Activated naive CD8-positive, alpha-beta T cell treated with anti-CD3 and anti-CD28 coated beads, Interleukin-2, amount 50 U/mL, for 24 hours (primary cell): ENCODE measurements at places on chromosomes 4 and X.

- DNase-seq, result no peak
These were observed 6.4 kb upstream of the SMIM9 start for GRCh38 chrX:154840856-154841255.

DNA sequence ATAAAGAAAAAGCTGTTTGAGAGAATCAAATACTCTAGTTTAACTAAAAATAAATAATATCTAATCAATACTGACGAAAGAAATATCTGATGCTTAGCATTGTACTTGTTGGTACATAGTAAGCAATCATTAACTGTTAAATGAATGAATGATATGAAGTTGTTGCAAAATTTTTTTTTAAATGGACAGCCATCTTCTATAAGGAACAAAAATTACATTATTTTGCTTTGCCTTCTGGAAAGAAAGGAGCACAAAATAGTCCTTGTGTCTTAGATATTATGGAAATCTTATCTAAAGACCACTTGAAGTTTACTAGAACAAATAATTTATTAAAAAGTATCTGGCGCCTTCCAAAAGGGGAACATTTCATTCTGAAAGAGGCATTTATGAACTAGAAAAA lies 4.5 kb downstream of the NFKB1 start:
- DNase-seq, result no peak

DNA sequence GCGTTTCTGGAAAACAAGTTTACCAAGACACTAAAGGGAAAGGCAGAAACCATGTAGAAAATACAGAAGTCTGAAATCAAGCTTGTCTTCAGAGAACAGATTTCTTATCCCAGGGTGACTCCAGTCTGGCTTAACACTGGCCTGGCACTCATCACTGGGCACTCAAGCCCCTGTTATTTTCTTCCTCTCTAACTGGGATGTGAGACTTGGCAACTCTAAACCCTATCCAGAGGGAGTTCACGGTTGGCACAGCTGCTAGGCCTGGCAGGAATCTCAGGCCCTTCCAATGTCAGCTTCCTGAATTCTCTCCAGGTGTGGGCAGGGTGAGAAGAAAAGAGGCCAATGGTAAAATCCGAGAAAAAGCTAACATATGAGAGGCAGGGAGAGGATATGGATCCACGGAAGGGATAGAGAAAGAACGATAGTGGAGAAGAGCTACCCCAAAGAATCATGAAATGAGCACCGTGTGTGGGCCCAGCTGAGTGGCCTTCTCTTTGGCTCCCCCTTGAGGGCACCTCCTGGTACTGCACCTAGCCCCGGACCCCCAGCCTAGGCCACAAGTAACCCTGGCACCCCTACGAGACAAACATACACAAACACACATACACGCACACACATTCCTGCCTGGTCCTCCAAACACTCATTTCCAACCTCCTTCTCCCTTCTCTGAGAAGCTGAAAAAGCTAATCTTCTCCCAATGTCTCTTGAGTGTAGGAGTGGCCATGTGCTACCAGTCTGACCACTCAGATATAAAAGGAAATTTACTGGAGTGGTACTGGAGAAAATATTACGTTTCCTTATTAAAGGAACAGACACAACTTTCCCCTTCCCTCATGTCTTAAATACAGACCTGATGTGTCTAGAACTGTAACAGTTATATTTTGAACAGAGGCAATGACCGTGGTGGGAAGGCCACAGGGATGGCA lies 16.6 kb upstream of the PTCHD1 start:
- DNase-seq, result peak; percentile 40

- DNase-seq, result no peak
These were observed 64.8 kb downstream of the TAB3 start for GRCh38 chrX:30824275-30824674.

GRCh38 chr4:140372751-140373327 lies 607 bp upstream of the SCOC start:
- DNase-seq, result peak; percentile 22

GRCh38 chr4:173019664-173020063 lies 148.9 kb upstream of the GALNT7 start:
- DNase-seq, result no peak

GRCh38 chr4:186500721-186501304 lies 54.6 kb downstream of the MTNR1A start:
- DNase-seq, result no peak

- no peak for DNase-seq
These were observed 99.0 kb upstream of the OTUD4 start for GRCh38 chr4:145279122-145279960.

DNA sequence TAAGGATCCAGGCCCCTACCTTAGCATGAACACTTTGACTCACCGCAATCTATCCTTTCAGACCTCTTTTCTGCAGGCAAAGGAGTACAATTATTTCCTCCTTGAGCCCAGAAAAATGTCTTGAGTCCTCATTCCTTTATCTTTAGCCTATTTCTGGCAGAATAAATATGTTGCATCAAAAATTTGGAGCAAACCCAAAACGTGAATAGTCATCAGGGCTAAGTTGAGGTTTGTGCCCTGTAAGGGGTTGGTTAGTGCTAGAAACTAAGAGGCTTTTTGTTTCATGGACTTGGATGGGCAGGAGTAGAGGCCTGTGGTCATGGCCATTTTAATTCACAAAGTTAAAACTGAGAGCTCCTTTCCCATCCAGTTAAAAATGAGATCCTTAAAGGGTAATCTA lies 460.3 kb downstream of the GBA3 start:
- no peak for DNase-seq

DNA sequence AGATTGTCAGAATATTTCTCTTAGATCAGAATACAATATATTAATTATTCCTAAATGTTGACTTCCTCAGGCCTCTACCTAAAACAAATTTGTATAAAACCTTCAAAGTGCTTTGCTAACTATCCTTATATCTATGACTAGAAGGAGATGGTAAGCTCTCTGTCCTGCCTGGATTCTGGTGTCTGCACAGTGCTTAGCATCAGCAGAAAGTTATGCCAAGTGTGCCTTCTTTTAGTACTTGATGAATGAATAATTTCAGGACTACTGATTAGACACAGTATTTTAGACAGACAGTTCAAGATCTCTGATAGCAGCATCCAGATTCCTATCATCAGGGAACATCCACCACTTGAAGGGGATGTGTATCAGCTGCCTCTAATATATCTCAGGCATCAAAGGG lies 242.4 kb upstream of the TLL1 start:
- no peak for DNase-seq
